ENCODE measurements at places on chromosomes 6 and 20.
A peak's percentile ranks its signal among the peaks of the same experiment; 100 is the strongest.

DNA sequence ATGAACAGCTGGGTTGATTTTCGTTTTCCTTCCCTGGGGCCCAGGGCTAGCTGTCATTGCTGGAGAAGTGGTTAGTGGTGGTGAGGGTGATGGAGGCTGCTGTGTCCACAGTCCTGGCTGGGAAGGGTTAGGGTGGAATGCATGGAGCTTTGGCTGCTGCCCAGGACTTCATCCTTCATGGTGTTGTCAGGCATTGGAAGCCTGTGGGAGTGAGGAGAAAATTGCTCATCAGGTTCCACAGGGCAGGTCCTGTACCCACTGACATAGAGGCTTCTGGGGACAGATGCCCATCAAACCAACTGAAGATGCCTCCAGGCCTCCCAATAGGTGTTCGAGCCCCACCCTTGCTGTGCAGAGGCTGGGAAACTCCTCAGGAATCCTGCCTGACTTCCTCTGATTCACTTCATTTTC, 262.4 kb upstream of the SUPT3H start:
- DNase-seq, result peak; percentile 72

DNA sequence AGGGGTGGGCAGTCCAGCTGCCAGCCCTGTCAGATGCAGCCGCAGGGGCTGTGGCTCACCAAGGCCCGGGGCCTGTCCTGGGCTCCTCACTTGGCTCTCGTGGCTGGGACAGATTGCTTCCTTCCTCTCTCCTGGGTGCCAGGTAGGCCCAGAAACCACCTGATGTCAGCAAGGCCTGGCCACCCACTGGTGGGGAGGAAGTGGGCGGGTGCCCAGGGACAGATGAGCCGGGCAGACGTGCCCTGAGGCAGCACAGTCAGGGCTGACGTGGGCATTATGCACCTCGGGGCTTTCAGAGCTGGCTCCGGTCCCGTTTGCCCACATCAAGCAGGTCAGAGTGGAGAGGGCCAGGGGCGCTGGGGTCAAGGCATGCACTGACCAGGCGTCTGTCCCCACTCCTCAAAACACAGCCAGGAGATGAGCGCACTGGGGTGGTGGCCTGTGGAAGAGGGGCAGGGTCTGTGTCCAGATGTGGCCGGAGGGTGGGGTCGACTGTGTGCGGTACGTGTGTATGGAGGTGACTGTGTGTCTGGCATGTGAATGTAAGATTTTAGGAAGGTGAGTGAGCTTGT, 133.2 kb upstream of the PTPN1 start:
- DNase-seq, result no peak

- DNase-seq, result no peak
These were observed 7.1 kb downstream of the NHLRC1 start for GRCh38 chr6:18115356-18115755.

GRCh38 chr20:24942679-24943078, 6.4 kb upstream of the CST7 start:
- DNase-seq, result no peak

- peak; percentile 88 for DNase-seq
These were observed 45.2 kb downstream of the ANKEF1 start for GRCh38 chr20:10079964-10080363.

- DNase-seq, result no peak
These were observed 77.5 kb upstream of the RIMS1 start for GRCh38 chr6:71808865-71809264.

Data from fibroblast of skin of right quadriceps (primary cell).